Skin of body (tissue), 3 donors: ENCODE measurements at places on chromosomes 2 and 18.

- no peak for DNase-seq
These were observed 41.1 kb downstream of the LDAH start for GRCh38 chr2:20781656-20782265.

DNA sequence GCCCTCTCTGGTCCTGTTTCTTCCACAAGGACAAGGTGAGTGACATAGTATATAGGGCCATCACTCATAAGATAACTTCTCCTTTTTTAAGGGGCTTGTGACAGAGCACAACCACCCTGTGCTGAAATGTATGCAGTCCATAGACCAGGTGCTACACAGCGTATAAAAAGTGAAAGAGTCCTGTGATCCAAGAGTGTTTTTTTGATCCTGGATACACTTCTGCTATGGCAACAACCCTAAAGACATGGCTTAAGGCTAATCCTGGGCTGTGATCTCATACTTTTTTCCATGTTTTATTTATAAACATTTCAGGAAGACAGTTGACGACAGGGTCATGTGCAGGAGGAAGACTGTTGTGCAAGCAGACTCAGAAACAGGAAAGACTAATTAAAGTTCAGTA, 400.5 kb upstream of the TCF4 start:
- peak; percentile 51 for DNase-seq

- no peak for DNase-seq
These were observed 149.2 kb upstream of the TWIST2 start for GRCh38 chr2:238698451-238699306.

- no peak for DNase-seq
These were observed 75.8 kb downstream of the ASAP2 start for GRCh38 chr2:9282128-9283112.

DNA sequence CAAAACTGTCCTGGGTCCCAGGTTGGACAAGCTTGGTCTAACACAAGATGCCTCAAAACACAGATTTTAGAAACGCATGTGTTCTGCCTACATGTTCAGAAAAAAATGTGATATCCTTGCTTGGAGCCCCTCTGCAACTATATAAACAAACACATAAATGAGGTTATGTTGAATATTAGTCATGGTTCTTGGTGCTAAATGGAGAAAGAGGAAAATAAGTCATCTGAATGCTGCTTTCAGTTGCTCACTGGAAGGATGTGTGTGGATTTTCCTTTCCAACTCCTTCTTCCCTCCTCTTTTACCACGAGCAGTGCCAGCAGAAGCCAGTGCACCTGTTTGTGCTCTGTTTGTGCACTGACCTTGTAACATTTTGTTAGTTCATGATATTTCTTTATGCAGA, 85.3 kb downstream of the PIEZO2 start:
- no peak for DNase-seq

GRCh38 chr18:45540125-45540524, 75.2 kb upstream of the SLC14A2 start:
- DNase-seq: no peak

DNA sequence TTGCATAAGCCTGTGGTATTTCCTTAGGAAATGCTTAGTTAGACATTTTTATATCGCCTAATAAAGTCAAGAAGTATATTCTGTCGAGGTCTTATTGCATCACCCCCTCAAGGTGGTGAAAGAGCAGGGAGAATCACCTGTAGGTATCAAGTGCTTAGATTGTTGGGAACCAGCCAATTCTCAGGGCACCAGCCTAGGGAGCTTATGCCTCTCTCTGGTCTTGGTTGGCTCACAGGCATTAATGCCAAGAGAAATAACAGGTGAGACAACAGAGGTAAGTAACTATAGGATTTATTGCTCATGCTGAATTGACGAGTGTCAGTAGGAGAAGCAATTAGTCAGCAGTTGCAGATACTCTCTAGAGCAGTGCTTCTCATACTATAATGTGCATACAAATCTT, 663.3 kb upstream of the ZNF804A start:
- no peak for DNase-seq

DNA sequence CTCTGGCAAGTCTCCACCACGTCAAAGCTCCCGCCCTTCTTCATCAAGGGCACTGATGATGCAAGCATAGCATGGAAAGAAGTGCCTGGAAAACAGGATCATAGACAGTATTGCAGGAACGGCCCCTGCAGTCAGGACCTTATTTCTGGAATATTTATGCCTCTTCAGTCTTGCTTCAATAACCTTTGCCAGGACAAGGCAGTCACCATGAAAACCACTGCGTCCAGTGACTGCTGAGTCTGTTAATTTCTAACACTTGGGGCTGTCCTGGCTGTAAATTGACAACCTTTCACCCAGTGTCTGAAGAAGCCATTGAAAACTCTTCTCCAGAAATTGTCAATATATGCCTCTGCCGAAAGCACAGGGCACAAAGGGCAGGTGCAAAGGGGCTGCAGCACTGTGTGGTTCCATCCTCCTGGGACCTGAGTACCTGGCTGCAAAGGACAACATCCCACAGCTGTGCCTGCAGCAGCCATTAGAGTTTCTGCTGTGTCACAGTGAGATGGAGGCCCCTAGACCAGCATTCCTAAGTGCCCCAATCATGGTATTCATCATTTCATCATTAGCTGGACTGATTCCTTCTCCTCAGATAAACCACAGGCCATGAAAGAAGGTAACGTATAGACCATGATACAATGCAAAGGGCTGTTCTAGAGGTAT, 819.6 kb downstream of the RNF144A start:
- no peak for DNase-seq

GRCh38 chr2:126527836-126528490, 128.0 kb upstream of the GYPC start:
- DNase-seq: no peak

DNA sequence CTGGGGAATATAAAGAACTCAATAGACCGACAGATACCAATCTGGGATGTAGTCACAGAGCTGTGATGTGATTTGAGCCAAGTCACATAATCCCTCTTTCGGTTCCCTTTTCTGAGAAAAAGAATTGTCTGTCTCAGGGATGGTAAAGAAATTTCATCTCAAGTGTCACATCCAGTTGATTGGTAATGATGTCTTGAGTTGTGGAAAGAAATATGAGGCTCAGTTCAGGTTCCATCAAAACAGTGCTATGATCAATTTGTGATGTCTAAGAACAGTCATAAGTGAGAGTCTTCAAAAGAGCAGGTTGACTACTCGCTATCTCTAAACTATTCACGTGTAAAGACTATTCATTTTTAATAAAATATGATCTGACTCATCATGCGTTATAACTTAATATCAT, 223.3 kb downstream of the METTL4 start:
- DNase-seq: no peak

GRCh38 chr2:150548527-150548926, 61.1 kb upstream of the RND3 start:
- DNase-seq: no peak
